ENCODE measurements at places on chromosomes 7 and 10.

- no peak for DNase-seq
Observed at GRCh38 chr7:116492654-116493109, 6.9 kb upstream of the CAV2 start.

DNA sequence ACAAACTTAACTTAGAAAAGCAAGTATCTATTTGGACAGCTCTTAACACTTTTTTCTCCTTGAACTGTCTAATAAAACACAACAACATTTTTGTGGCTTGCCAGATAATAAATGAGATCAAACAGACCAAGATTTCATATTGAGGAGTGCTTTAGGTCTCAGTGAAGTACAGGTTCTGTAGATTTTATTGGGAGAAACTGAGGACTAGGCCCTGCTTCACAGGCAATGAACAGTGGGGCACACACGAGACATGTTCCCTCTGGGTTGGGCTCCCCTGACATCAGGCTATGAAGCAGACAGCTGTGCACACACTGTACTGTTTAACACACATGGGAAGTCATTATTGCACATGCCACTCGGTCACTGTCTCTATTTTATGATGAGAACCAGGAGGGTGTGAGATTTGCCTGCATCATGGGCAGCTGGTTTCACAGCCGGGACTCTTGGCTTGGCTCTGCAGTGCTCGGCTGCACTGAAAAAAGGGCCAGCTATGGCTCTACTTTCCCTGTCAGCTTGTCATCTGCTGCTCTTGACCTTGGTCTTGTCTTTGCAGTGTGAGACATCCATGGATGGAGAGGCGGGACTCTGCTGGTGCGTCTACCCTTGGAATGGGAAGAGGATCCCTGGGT is 4.2 kb downstream of the IGFBP1 start:
- no peak for DNase-seq

DNA sequence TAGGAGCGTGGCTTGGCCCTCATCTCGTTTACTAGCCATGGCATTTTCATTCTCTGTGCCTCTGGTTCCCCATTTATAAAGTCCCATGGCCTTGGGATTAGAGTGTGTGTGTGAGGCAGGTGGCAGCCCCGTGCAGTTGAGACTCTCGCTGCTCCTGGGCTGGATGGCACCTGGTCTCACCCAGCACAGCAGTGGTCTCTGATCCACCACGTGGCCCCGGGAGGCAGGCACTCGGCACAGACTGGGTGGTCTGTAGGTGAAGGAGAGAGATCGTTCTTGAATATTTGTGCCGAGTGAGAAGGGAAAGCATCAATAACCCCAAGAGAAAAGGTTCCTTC is 50.4 kb downstream of the CALML3 start:
- DNase-seq, result no peak

DNA sequence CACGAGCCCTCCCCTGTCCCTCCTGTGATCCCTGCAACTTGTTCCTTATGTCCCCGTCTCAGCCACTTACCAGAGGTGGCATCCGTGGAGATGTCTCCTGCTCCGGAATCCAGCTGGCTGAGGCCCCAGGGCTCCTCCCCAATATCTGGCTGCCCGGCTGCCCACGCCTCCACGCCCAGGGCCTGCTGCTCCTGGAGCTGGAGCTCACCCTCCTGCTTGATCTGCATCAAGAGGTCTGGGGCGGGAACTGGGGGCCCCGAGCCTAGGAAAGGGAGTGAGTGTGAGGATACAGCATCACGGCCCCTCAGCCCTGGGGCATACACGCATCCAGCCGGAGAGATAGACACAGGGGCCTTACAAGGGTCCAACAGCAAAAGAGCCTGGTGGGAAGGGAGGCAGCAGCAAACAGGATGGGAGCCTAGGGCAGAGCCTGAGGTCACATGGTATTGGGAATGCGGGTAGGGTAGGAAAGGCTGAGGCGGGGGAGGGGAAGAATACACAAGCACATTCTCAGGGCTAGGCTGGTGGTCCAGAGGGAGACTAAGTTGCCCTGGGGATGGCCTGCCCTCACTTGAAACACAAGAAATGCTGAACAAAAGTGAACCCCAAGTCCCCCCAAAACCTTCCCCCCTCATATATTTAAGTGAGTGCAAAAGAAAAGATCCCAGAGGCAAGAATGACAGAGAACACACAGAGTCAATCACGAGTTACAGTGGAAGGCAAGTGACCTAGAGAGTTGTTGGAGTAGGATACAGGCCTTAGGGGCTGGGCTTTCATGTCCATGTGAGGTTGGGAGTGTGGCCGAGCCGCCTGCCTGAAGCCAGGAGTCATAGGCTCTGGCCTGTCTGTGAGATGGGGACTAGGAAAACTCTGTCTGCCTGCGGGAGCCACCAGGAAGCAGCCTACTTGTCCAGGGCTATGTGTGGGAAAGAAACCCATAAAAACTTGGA is 16.9 kb upstream of the ZNF777 start:
- no peak for DNase-seq

DNA sequence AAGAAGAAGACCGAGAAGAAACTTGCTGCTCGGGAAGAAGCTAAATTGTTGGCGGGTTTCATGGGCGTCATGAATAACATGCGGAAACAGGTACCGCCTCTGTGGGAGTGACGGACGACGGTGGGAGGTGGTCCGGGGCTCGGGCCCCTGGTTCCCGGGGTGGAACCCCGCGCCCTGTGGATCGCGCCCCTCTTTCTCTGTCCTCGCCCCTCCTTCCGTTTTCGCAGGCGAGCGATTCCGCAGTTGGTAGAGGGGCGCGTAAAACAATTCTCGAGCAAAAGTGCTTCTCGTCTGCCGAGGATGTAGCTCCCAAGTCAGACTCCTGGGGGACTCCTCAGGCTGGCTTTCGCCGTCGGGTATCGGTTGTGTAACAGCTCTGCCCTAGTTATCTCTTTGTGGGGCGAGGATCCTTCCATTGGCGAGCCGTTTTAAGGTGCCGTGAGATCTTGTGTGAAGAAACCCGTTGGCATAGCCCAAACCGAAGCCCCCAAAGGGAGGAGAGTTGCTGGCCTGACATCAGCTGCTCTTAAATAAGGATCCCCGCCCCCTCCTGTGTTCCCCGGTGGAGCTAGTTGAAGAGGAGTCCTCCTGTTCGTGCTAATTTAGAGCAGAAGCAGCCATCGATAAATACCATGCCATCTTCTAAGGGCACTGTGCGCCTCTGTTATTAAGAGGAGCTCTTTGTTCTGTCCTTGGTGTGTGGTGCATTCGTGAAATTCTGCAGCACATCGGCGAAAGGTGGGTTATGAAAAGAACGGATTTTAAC is 655 bp downstream of the KLHL7 start:
- DNase-seq, result peak; percentile 36

DNA sequence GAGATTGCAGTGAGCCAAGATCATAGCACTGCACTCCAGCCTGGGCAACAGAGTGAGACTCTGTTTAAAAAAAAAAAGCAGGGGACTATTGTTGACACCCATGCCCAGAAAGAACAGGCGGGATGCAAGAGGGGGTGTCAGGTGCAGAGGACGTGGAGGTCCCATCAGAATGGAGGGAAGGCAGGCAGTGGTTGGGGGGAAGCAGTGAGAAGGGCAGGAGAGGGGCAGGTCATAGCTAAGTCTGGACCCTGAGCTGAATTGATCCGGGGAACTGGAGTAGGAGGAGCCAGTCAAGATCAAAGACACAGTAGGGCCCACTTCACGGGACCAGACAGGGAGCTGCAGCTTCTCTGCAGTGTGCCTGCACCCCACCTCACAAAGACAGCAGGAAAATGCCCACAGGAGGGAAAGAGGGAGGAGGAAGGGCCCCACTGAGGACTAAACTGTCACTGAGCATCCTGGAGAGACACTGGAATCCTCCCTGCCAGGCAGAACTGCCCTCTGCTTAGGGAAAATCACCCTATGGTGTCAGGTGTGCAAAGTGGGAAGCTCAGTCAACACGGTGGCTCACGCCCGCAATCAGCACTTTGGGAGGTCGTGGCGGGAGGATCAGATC is 27.3 kb upstream of the ECHDC3 start:
- no peak for DNase-seq

- no peak for DNase-seq
Observed at GRCh38 chr10:49417311-49418052, 21.6 kb upstream of the DRGX start.

GRCh38 chr7:142614116-142614515 is 135.2 kb upstream of the PRSS1 start:
- no peak for DNase-seq

- DNase-seq, result peak; percentile 33
Observed at GRCh38 chr7:66696774-66697191, 43.8 kb upstream of the RABGEF1 start.

Data from WERI-Rb-1 (cell line).